ENCODE measurements at places on chromosomes 2 and 18.

DNA sequence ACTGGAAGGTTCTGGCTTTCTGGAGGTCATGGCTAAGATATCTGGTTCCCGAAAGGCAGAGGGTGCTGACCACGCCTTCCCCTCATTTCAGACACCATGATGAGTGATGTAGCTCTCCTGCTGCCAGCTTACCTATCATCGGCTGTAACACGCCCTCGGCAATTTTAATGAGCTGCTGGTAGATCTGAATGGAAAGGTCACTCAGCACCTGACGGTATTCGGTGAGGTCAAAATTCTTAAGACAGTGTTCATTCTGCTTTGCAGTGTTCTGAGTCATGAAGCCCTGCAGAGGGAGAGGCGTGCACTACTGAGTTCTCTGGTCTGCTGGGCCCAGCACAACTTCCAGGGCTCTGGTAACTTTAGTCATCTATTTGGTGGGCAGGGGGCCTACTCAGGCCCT is 25.7 kb upstream of the ACAA2 start:
- DNase-seq: no peak

- DNase-seq: no peak
Observed at GRCh38 chr2:109005686-109006204, 16.7 kb upstream of the EDAR start.

DNA sequence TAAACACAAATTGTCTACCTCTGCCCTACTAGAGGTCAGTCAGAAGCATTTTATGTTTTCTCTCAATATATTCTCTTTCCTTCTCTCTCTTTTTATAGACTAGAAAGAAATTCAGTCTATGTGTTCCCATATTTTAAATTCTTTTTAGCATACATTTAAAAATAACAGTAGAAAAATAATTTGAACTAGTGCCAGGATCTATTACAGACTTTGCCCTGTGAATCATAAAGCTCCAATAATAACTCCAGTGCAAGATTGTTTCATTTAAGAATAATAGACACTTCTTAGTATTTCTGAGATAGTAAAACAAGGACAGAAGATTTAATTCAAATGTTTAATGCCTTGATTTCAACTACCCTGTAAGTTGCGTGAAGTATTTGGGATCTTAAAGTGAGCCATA is 60.1 kb downstream of the ITGB6 start:
- DNase-seq: no peak

DNA sequence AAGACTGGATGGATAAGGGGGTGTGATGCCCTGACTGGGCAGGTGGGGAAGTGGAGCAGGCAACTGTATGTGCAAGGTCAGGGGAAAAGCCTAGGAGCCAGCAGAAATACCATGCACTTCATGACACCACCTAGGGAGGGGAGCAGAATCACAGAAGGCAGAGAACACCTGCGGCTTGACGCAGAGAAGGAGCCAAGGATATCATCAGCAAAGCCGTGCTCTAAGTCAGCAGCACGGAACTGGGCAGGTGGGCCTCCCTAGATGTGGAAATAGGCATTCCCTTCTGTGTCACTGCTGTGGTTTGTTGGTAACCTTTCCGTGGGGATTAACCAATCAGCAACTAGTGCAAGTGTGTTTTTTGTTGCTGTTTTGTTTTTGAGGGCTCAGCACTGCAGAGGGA is 41.3 kb downstream of the HDLBP start:
- no peak for DNase-seq

DNA sequence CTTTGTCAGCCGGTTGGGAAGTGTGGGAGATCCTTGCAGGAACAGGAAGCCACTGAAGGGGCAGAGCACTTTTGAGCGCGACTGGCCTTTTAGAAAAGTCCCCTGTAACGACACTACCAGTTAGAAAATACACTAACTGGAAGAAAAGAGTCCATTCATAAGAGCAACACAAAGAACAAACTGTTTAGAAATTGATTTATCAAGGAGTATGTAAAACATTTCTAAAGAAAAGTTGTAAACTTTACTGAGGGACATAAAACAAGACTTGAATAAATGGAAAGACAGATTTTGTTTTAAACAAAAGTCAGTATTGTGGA is 29.8 kb upstream of the POMC start:
- no peak for DNase-seq

DNA sequence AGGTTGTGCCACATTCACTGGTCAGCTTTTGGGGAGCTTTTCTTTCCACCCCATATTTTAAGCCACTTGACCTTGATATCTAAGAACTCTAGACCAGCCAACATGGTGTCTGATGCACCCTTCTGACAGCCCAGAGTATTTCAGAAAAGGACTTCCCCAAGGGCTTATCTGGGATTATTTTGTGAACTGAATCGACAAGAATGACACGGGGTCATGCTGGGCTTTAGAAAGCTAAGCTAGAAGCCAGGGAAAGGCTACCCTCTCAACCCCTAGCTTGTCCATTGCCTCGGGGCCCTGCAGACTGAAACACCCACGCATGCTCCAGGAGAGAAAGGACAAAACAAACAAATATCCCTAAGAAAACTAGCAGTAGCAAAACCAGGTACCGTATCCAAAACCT is 16.0 kb downstream of the SLC4A5 start:
- no peak for DNase-seq

DNA sequence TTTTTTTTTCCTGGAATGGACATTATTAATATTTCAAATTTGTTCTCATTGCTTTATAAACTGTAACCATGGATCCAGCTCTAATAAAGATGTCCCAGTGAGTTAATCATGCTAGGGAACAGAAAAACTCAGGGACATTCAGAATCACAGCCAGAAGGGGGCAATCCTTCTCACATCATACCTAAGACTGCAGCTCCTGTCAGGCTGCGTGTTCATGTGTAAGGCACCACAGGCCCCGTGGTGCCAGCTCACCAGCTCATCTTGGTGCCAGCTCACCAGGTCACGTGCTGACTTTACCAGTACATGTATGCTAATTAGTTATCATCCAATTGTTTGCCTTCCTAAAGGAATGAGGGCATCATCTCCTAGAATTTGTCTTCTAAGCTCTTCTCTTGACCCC is 84.7 kb upstream of the NEDD4L start:
- no peak for DNase-seq

DNA sequence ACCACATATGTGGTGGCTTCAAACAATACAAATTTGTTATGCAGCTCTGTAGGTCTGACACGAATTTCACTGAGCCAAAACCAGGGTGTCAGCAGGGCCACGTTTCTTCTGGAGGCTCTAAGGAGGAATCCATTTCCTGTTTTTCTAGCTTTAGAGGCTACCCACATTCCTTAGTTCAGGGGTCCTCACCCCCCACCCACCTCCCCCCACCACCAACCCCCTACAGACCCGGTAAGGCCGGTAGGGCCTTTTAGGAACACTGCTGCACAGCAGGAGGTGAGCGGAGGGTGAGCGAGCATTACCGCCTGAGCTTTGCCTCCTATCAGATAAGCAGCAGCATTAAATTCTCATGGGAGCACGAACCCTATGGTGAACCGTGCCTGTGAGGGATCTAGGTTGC is 10.6 kb upstream of the SLC39A10 start:
- DNase-seq: no peak

GRCh38 chr18:57833441-57834101 is 30.5 kb upstream of the ATP8B1 start:
- no peak for DNase-seq

DNA sequence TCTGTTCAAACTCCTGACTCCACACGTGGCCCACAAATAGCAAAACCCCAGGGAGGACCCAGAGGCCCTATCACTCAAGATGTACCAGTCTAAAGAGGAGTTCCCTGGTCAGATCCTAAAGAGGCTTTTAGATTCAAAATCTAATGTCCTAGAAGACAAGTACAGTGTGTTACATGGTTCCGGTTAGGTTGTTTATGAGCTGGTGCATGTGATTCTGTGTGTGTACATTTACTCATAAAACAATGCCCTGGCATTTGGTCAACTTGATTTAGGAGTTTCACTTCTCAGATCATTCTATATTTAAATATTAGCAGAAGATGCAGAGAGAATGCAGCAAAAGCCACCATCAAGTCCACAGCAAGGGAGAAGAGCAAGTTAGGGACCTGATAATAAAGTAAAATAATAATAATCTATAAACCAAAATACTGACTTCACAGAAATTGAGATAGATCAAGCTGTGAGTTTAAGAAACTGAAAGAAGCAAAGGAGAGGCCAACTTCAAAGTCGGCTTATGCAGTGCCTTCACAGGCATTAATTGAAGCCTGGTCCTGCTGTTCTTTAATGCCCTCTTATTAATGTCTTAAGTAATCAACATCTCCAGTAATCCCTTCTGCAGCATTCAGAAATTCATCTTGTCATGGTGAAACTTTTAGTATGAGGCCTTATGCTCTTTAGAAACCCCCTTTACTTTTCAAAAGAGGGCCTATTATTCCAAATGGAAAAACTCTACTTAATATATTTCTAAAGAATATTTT is 4.2 kb upstream of the AP1S3 start:
- DNase-seq: no peak

GRCh38 chr2:239157771-239158170 is 243.0 kb downstream of the HDAC4 start:
- DNase-seq: no peak

DNA sequence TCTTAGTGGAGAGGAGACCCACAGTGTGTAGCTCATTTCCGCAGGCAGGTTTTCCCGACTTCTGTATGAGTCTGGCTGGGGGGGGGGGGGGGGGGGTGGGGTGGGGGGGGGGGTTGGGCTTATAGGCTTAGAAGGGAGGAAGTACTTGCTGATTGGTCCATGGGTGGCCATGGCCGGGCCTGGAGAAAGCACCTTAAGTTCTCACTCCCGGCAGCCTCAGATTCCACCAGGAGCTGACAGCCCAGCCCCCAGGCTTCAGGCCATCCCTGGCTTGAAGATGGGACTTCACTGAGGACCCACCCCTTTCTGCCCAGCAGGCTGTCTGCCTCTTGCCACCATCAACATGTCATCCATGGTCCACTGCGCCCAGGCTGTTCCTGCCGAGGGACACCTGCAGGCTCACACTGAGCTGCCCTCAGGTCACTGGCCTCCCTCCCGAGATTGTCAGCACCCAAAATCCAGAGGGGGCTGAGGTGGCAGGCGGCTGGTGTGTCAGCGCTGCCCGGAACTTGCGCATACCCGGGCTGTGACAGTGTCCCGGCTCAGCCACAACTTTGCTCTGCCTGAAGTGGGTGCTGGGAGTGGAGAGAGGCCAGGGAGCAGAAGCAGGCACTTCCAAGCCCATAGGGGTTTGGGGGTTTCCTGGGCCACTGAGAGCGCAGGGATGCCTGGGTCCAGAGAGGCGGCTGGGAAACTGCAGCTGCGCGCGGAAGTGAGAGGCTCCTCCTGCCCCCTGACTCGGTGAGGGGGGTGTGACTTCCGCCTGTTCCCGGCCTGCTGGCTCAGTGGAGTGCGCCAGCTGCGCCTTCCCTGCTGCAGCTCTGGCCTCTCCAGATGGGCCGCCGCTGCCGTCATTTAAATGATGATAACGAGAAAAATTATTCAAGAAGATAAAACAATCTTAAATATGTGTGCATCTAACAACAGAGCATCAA is 256.1 kb downstream of the RPRM start:
- DNase-seq: no peak

- DNase-seq: no peak
Observed at GRCh38 chr2:239753401-239753837, 271.7 kb downstream of the NDUFA10 start.

DNA sequence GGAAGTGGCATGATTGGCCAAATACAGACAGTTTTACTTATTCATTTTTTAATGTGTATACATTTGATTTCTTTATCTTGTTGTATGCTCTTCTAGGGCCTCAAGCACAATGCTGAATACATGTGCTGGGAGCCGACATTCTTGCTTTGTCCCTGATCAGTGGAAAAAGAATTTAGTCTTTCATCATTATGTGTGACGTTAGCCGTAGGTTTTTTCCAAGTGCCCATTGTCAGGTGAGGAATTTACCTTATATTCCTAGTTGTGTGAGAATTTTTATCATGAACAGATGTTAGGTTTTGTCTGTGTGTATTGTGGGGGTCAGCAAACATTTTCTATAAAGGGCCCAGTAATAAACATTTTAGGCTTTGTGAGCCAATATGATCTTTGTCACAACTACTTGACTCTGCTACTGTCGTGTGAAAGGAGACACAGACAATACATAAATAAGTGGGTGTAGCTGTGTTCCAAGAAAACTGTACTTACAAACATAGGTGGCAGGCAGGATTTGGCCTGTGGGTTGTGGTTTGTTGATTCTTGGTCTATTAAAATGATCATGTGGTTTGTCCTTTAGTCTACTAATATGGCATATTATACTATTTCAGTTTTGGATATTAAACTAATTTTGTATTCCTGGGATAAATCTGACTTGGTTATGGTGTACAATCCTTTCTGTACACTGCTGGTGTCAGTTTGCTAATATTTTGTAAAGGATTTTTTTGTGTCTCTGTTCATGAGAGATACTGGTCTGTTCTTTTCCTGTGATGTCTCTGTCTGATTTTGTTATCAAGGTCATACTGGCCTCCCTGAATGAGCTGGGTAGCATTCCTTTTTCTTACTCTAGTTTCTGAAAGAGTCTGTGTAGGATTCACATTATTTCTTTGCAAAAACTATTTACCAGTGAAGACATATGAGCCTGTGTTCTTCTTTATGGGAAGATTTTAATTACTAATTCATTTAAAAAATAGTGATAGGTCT is 132.2 kb upstream of the SMAD7 start:
- DNase-seq: no peak

- DNase-seq: no peak
Observed at GRCh38 chr2:173216051-173216450, 138.6 kb upstream of the CDCA7 start.

DNA sequence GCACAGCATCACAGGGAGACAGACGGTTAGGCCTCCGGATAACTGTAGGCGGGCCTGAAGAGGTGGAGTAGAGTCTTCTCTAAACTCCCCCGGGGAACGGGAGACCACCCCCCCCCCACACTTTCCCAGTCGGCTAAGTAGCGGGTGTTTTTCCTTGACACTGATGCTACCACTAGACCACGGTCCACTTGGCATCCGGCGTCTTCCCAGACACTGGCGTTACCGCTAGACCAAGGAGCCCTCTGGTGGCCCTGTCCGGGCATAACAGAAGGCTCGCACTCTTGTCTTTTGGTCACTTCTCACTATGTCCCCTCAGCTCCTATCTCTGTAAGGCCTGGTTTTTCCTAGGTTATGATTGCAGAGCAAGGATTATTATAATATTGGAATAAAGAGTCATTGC is 25.7 kb upstream of the NCL start:
- no peak for DNase-seq

DNA sequence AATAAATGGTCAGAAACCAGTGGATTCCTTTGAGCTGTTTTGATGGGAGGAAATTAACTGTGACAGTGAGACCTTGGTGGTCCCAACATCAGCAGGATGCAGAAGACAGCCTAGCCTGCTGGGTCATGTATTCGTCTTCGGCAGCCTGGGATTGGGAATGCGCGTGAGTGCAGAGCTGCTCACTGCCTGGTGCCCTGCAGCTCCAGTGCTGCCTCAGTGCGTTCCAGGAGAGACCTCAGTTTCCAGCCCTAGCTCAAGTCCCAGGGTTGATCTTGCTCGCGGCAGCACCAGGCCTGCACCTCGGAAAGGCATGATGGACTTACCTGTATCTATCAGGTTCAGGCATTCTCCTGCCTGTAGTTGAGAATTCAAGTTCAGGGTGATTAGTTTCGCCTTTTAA is 203.9 kb downstream of the SH3RF3 start:
- no peak for DNase-seq

DNA sequence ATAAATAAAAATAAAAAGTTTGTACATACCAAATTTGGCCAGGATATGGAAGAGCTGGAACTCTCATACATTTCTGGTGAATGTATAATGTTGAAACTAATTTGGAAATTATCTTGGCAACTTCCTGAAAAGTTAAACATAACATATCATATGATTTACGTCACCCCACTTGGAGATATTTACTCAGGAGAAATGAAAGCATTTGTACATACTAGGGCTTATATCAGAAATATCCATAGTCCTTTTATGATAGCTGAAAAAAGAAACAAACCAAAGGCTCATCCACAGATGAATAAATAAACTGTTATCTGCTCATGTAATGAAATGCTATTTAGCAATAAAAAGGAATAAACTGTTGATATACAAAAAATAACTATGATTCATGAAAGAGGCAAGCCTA is 318.2 kb upstream of the NRXN1 start:
- DNase-seq: no peak
